Adrenal gland (tissue), 19 donors: ENCODE measurements at places on chromosomes 13 and 19. TPM values are rescaled to one million over a fixed set of nuclear protein-coding genes. Genes with fewer than 3 reads are reported as not detected.
A peak's percentile ranks its signal among the peaks of the same experiment; 100 is the strongest.

Gene SERP2
- 4.6 TPM for total RNA-seq

Gene MATK
- total RNA-seq: 0.72 TPM

Gene IZUMO1
- not detected for total RNA-seq

Gene CFAP97D2
- total RNA-seq: not detected

Gene AMER2
- total RNA-seq: not detected

Gene SYT5
- total RNA-seq: 10.6 TPM

Gene SERPINE3
- not detected for total RNA-seq

Gene ELSPBP1
- total RNA-seq: not detected

Gene ZNF888
- 5.4 TPM for total RNA-seq

Gene CACNG6
- not detected for total RNA-seq

- H3K27me3 ChIP-seq: no peaks in the 10 kb centered on the region
- no peak for DNase-seq
- no peak overlapping the region for H3K4me3 ChIP-seq
- peaks cover 15% of the 10 kb centered on the region for H3K4me1 ChIP-seq
Measured at GRCh38 chr13:97220151-97220900, 1.8 kb upstream of the MBNL2 start.

DNA sequence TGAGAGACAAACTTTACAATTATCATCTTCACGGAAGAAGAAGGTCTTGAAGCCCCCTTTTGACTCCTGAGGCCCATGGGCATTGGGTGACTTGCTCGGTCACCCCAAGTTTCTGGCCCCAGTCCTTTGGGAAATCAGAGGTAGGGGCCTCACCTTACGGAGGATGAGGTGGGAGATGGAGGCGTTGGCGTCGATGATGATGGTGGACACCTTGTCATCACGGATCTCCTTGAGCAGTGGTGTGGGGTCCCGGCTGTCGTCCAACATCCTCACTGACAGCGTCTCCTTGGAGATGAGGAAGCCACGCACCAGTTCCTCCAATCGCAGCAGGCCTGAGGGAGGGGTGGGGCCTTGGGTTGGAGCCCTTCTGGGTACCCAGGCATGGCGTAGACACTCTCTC, 10.8 kb downstream of the GRIK5 start:
- H3K27ac ChIP-seq: no peak overlapping the region
- no peaks in the 10 kb centered on the region for H3K4me1 ChIP-seq
- H3K27me3 ChIP-seq: no peaks in the 10 kb centered on the region

DNA sequence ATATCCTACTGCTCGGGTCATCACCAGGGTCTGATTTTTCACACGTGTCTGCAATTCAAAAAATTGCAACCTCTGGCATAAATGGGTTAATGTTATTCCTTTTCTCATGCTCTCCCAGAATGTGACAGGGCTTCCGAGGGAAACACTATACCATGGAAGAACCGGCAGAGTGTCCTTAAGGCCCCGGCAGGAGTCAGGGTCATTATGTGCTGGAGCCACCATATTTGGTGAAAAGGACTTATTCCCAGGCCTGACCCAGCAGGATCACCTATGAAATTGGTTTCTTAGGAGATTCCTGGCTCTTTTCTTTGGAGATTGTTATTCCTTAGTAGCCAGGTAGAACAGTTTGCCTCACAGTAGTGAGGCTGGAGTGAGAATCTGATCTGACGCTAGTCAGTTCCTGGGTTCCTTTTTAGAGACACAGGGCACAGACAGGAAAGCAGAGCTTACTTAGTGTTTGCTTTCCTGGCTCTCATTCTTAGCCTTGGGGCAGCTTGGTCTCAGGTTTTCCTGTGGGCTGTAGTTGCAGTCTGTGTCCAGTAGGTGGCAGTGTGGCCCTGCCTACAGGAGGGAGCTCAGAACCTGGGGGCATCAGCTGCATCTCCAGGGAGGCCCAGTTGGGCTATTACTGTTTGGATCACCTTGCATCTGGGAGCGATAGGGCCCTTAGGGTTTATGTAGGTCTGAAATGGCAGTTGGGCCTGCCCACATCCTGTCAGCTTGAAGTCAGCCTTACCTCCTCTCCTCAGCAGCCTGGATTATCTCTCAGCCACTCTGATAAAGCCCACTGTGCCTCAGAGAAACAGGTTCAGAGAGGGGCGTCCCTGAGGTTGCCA, 12.4 kb downstream of the SNRNP70 start:
- no peak overlapping the region for H3K4me3 ChIP-seq
- H3K27me3 ChIP-seq: no peaks in the 10 kb centered on the region
- no peak overlapping the region for H3K27ac ChIP-seq
- DNase-seq: peak; percentile 58
- no peaks in the 10 kb centered on the region for H3K36me3 ChIP-seq

GRCh38 chr19:6433663-6434062, at the start of gene SLC25A41:
TSS of gene SLC25A41 (minus strand) at chr19:6433763. CDS start at chr19:6433693, 70 bp downstream.
- H3K27me3 ChIP-seq: no peaks in the 10 kb centered on the region
- H3K4me3 ChIP-seq: no peak within 1 kb of the TSS
- H3K4me1 ChIP-seq: no peaks in the 10 kb centered on the region
- H3K36me3 ChIP-seq: no peaks in the 10 kb centered on the region

GRCh38 chr13:23787464-23787863, 101.7 kb downstream of the MIPEP start:
- H3K36me3 ChIP-seq: no peaks in the 10 kb centered on the region
- no peak overlapping the region for H3K4me3 ChIP-seq
- no peak overlapping the region for H3K27ac ChIP-seq
- no peak for DNase-seq
- H3K4me1 ChIP-seq: no peaks in the 10 kb centered on the region

DNA sequence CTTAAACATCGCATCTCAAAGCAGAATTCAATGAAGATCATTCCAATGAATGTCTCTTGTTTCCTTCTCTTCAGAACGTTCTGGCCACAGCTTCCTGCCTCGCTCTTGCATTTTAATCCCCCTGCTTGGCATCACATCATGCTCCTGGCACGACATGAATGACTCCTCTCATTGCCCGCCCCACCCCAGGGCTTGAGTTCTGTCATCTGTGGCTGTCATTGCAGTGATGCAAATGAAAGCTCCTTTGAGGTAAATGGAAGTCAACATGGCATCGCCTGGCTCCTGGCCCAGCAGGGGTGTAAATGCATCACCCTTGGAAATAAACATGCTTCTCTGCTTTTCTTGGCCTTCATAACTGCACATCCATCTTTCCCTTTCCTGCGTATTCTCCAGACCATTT, 48.6 kb downstream of the SCEL start:
- H3K36me3 ChIP-seq: no peaks in the 10 kb centered on the region
- no peaks in the 10 kb centered on the region for H3K4me1 ChIP-seq
- DNase-seq: no peak
- no peak overlapping the region for H3K4me3 ChIP-seq

DNA sequence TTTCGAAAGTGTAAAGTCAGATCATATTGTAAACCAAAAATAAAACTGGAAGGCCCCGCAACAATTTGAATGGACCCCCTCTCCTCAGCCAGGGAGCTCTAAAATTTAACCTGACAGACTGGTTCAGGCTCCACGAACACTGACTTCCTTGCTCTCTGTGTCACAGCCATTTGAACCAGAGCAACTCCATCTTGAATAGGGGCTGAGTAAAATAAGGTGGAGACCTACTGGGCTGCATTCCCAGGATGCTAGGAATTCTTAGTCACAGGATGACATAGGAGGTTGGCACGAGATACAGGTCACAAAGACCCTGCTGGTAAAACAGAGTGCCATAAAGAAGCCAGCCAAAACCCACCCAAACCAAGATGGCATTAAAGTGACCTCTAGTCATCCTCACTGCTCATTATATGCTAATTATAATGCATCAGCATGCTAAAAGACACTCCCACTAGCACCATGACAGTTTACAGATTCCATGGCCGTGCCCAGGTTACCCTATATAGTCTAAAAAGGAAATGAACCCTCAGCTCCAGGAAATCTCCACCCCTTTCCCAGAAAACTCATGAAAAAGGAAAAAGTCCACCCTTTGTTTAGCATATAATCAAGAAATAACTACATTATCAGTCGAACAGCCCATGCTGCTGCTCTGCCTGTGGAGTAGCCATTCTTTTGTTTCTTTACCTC, 43.1 kb downstream of the RFXAP start:
- no peaks in the 10 kb centered on the region for H3K36me3 ChIP-seq
- no peak for DNase-seq
- H3K27me3 ChIP-seq: no peaks in the 10 kb centered on the region
- no peak overlapping the region for H3K27ac ChIP-seq

- H3K4me1 ChIP-seq: peaks cover 12% of the 10 kb centered on the region
- no peaks in the 10 kb centered on the region for H3K27me3 ChIP-seq
- no peak for DNase-seq
- H3K27ac ChIP-seq: no peak overlapping the region
- no peak overlapping the region for H3K4me3 ChIP-seq
- H3K36me3 ChIP-seq: no peaks in the 10 kb centered on the region
Measured at GRCh38 chr13:108961542-108962125, 332.2 kb downstream of the MYO16 start.

DNA sequence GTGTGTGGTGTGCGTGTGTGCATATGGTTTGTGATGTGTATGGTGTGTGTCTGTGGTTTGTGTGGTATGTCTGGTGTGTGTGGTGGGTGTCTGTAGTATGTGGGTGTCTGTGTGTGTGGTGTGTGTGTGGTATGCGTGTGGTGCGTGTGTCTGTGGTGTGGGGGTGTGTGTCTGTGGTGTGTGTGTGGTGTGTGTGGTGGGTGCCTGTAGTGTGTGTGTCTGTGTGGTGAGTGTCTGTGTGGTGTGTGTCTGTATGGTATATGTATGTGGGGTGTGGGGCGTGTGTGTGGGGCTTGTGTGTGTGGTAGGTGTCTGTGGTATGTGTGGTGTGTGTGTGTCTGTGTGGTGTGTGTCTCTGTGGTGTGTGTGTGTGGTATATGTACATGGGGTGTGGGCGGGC, 300.7 kb downstream of the TEX29 start:
- no peaks in the 10 kb centered on the region for H3K27me3 ChIP-seq
- H3K36me3 ChIP-seq: no peaks in the 10 kb centered on the region
- H3K27ac ChIP-seq: no peak overlapping the region
- H3K4me1 ChIP-seq: no peaks in the 10 kb centered on the region
- H3K4me3 ChIP-seq: no peak overlapping the region

DNA sequence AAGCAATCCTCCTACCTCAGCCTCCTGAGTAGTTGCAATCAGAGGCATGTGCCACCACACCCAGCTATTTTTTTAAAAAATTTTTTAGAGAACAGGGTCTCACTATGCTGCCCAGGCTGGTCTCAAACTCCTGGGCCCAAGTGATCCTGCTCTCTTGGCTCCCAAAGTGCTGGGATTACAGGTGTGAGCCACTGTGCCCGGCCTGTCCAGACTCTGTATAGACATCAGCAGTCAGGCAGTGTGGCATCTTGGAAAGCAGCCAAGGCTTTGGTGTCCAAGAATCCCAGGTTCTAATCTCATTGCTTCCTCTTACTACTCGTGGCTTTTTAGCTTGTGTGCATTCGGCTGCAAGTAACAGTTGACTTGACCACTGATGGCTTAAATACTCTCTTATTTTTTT, 43.4 kb downstream of the BICRA start:
- H3K4me3 ChIP-seq: no peak overlapping the region
- DNase-seq: no peak
- H3K27ac ChIP-seq: no peak overlapping the region
- peaks cover 6% of the 10 kb centered on the region for H3K4me1 ChIP-seq
- H3K36me3 ChIP-seq: no peaks in the 10 kb centered on the region
- H3K27me3 ChIP-seq: no peaks in the 10 kb centered on the region

GRCh38 chr13:84607261-84608013, 725.2 kb upstream of the SLITRK1 start:
- no peaks in the 10 kb centered on the region for H3K36me3 ChIP-seq
- H3K27me3 ChIP-seq: no peaks in the 10 kb centered on the region
- peak; percentile 37 for DNase-seq

- H3K4me3 ChIP-seq: no peak overlapping the region
- peak; percentile 34 for DNase-seq
- H3K27me3 ChIP-seq: no peaks in the 10 kb centered on the region
- H3K27ac ChIP-seq: peak overlapping the region; percentile 55
Measured at GRCh38 chr13:21016487-21016886, 44.9 kb downstream of the LATS2 start.

DNA sequence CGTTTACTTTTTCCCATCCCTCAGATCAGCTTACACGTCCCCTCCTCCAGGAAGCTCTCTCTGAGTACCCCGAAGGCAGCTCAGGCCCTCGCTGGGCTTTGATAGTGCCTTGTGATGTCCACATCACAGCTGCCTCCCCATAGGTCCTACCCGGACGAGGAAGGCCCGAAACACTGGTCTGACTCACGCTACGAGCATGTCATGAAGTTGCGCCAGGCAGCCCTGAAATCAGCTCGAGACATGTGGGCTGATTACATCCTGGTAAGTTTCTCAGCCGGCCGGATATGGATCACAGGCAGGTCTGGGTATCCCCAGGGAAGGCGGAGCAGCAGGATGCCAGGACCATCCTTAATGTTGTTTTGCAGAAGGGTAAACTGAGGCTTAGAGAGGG, 4.8 kb downstream of the COLGALT1 start:
- H3K4me1 ChIP-seq: peaks cover 5% of the 10 kb centered on the region
- no peak for DNase-seq
- H3K36me3 ChIP-seq: peaks cover 38% of the 10 kb centered on the region

- H3K4me1 ChIP-seq: no peaks in the 10 kb centered on the region
- H3K36me3 ChIP-seq: no peaks in the 10 kb centered on the region
- H3K27ac ChIP-seq: no peak overlapping the region
- H3K27me3 ChIP-seq: peaks cover 7% of the 10 kb centered on the region
- no peak overlapping the region for H3K4me3 ChIP-seq
Measured at GRCh38 chr13:111518161-111518792, 197.8 kb downstream of the TEX29 start.

- H3K27ac ChIP-seq: no peak overlapping the region
- no peaks in the 10 kb centered on the region for H3K36me3 ChIP-seq
- no peaks in the 10 kb centered on the region for H3K27me3 ChIP-seq
- H3K4me1 ChIP-seq: peaks cover 54% of the 10 kb centered on the region
Measured at GRCh38 chr13:98508685-98509084, 68.2 kb downstream of the STK24 start.

GRCh38 chr19:28019901-28020300, 1193.0 kb downstream of the UQCRFS1 start:
- H3K4me3 ChIP-seq: no peak overlapping the region
- no peaks in the 10 kb centered on the region for H3K36me3 ChIP-seq
- DNase-seq: no peak
- H3K4me1 ChIP-seq: no peaks in the 10 kb centered on the region

DNA sequence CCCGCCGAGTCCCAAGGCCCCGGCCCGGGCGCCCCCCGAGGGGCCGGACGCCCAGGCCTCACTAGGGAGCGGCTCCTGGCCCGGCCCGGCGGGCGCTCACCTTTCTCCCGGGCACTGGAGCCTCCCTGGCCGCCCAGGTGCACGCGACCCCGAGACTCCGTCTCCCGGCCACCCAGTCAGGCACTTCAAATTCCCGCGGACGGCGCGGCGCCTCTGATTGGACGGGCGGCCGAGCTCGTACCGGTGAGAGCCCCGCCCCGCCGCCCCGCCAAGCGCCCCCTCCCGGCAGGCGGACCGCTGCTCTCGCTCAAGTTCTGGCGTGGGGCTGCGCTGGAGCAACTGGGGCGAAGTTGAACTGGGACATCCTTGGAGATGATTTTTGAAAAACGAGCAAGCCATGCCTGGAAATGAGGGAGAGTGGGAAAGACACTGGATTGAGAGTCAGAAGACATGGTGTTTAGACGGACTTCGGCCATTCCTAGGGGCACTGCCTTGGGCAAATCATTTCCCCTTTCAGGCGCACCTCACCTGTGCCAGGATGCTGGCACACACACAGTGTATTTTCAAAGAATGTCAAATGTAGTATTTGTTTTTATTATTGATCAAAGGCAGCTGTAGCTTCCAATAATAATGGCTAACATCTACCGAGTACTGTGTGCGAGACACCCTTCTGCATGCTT, 485.3 kb downstream of the UQCRFS1 start:
- H3K27ac ChIP-seq: no peak overlapping the region
- no peaks in the 10 kb centered on the region for H3K36me3 ChIP-seq
- H3K4me3 ChIP-seq: no peak overlapping the region
- peak; percentile 27 for DNase-seq
